SJSA1 (cell line): ENCODE measurements at places on chromosomes 5 and 9. TPM values are rescaled to one million over a fixed set of nuclear protein-coding genes. Genes with fewer than 3 reads are reported as not detected.

DNA sequence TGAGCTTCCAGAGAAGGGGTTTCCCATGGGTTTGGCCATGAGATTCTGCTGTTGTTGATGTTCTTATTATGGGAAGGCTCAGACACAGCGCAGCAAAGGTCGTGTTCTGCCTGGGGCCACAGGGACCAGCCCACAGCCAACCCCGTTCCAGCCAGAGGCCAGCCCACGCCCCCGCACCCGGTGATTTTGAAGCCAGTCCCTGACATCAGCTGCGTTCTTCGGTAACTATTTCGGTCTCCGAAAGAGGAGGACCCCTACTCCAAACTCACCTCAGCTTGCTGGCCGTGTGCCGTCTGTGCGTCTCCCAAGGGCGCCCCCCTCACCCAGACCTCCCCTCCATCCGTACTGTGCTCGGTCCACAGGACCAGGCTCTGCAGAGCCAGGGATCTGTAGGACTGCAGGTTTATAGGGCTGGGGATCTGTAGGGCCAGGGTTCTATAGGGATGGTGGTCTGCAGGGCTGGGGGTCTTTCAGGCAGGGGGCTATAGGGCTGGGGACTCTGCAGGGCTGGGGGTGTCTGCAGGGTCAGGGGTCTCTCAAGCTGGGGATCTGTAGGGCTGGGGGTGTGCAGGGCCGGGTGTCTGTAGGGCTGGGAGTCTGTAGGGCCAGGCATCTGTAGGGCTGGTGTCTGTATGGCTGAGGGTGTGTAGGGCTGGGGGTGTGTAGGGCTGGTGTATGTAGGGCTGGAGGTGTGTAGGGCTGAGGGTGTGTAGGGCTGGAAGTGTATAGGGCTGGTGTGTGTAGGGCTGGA, 11.8 kb downstream of the COL5A1 start:
- DNase-seq, result no peak

- no peak for DNase-seq
These were observed 22.3 kb downstream of the TRIM7 start for GRCh38 chr5:181182651-181183050.

DNA sequence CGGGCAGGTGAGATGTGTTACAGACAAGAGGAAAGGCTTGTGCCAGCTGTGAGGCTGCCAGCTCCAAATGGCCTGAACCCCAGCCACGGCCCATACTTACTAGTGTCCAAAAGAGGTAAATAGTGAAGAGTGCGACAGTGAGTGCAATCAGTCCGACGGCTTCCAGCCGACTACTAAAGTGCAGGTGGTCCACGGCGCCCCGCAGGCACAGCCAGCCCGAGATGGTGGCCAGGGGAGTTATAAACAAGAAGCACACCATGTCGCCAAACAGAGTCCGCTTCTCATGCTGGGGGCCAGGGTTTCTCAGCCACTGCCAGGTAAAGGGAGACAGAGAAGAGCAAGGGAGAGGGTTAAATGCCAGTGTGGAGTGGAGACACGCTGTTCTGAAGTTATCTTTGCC, 101.1 kb downstream of the LMNB1 start:
- no peak for DNase-seq

DNA sequence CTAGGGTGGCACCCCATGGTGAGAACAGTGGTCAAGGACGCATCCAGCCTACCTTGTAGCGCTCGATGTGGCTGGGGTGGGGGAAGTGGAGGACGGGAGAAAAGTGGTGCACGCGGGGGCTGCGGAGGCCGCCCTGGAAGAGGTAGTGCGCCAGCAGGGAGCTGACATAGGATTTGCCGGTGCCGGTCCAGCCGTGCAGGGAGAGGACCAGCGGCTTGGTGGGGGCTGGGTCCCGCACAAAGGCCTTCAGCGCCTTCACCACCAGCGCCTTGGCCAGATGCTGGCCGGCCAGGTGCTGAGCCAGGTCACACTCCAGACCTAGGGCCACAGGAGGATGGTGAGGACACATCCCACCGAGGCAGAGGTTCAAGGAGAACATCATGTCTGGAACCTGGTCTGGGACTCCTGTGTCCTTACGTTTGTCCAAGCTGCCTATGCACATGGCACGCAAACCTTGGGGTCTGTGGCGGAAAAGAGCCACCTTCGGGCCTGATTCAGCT, 797 bp downstream of the TOR2A start:
- DNase-seq, result no peak

- DNase-seq, result no peak
These were observed 8.9 kb upstream of the C5orf58 start for GRCh38 chr5:170223906-170224305.

- DNase-seq, result no peak
These were observed 86.6 kb upstream of the SAP30L start for GRCh38 chr5:154359221-154359573.

GRCh38 chr9:14526504-14526903, 166.7 kb downstream of the ZDHHC21 start:
- DNase-seq, result no peak

- DNase-seq, result no peak
These were observed 453.4 kb upstream of the CTNND2 start for GRCh38 chr5:12357626-12358025.

DNA sequence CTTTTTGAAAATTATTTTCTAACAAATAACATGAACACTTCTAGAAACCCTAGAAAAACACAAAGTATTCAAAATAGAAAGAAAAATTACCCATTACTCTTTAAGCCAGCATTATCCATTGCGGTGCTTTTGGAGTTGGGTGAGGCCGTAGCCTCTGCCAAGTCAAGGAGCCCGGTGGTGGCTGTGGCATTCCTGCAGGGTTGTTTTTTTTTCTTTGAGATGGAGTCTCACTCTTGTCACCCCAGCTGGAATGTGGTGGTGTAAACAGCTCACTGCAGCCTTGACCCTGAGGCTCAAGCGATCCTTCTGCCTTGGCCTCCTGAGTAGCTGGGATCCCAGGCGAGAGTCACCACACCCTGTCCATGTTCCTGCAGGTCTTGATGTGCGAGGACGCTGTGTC, 8.2 kb upstream of the AHRR start:
- DNase-seq, result no peak

DNA sequence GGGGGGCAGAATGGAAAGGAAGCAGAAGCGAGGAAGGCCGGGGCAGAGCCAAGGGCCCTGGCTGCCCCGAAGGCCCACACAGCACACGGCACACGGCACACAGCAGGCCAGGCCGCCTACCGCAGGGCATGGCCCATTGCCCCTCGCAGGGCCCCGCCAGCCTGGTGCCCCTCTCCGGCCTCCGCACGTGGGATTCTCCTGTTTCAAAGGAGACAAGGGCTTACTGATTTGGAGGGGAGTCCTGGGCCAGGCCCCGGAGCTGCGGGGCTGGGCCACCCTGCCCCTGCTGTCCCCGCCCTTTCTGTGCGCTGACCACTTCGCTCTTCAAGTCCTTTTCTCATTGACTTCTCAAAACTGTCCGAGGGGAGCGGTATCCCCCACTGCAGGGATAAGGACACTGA, 7.7 kb upstream of the PHYKPL start:
- no peak for DNase-seq

- DNase-seq, result no peak
These were observed 8.2 kb downstream of the ACSL6 start for GRCh38 chr5:132003170-132003744.

DNA sequence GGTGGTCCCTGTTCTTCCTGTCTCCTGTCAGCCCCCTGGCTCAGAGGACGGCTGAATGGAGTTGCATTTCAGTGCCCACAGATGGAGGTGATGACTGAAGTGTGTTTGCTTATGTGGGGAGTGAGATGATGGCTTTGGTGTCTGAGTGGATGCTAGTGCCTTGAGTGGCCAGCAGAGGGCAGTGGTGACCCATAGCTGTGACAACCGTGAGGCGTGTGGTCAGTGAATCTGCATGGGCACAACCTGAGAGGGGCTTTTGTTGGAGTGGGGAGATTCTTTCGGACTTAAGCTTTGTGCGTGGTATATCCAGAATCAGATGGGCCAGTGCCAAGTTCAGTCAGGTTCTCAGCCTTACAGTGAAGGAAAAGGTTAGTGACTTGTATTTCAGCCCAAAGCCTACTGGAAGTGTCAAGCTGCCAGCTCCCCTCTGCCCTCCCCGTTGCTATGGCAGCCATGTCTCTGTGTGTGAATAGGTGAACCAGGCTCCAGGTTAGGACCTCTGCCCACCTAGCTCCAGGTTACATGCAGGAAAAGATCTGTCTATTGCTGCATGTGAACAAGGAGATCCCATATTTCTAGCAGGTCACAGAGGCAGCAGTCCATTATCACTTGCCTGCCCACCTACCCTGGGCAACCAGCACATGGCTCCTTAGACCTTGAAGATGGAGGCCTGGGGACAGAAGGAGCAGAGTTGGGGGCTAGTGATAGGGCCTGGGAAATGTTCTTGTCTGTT, 14.7 kb upstream of the CXXC5 start:
- peak; percentile 77 for DNase-seq

DNA sequence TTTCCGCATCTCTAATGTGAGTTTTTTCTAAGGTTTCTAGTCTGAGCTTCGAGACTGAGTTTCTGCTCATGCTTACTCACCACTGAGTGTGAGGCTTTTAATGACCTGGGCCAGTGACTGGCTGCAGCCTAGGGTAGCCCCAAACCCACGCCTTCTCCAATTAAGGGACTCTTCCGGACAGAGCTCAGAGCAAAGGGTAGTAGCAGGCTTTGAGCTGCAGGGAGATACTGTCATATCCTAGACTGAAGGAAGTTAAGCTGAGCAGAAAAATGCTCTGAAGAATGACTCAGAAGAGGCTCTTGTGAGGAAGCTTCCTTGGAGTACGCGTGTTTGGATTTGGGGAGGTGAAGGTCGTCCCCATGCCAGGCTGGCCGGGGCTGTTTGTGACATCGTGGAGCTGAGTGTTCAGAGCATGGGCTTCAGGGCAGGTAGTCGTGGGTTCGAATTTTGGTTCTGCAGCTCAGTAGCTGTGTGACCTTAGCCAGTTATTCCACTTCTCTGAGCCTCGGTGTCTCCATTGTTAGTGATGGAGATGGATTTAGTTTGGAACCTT, 3.5 kb downstream of the USP20 start:
- no peak for DNase-seq

DNA sequence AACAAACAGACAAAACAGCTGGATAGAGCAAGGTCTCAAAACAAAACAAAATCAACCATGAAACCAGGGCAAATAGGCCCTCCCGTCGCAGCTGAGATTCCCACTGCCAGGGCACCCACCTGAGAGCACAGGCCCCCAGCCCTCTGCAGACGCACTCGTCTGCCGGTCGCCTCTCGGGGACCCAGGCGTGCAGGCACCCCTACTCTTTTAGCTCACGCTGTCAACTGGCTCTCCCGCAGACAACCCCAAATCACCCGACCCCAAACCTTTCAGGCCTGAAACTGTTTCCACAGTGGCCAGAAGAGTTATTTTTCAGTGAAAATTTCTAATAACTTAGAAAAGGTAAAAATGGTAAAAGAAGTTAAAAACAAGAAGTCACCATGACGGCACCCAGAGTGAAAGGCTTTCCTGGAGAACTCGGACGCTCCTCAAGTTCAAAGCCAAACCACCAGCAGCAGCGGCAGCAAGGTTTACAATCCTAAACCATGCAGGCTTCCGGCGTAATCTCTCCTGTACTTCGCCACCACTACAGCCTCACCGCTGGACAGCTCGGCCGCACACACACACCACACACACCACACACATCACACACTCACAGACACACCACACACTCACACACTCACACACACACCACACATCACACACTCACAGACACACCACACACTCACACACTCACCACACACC, 1.9 kb upstream of the UBE2QL1 start:
- peak; percentile 39 for DNase-seq

GRCh38 chr9:138060881-138061280, 183.3 kb downstream of the CACNA1B start:
- no peak for DNase-seq

- DNase-seq, result no peak
These were observed 192.0 kb downstream of the ADAMTSL1 start for GRCh38 chr9:18665947-18666346.

GRCh38 chr5:162806195-162806594, 631.2 kb upstream of the CCNG1 start:
- DNase-seq, result no peak

GRCh38 chr5:179801304-179802206, 5.1 kb downstream of the MGAT4B start:
- DNase-seq, result no peak

GRCh38 chr5:141508798-141509611, 20.1 kb downstream of the PCDHGC5 start:
- DNase-seq, result peak; percentile 79

- peak; percentile 76 for DNase-seq
These were observed 134.5 kb downstream of the FRMD3 start for GRCh38 chr9:83403527-83404238.

DNA sequence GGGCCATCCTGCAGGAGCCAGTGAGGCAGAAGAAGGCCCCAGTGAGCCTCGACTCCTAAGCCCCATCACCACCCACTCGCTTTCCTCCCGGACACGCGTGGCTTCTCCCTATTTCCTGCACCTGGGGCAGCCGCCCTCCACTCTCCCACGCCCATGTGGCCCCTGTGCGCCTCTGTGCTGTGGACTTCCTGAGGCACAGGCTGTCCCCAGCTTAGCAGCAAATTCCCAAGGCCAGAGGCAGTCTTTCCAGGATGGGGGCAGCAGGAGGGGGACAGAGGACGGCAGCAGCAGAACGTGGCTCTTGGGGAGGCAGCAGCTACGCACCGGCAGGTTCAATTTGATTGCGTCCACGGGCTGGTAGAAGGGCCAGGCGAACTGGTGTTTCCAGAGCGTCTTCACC, 14.9 kb downstream of the BRD3 start:
- no peak for DNase-seq

DNA sequence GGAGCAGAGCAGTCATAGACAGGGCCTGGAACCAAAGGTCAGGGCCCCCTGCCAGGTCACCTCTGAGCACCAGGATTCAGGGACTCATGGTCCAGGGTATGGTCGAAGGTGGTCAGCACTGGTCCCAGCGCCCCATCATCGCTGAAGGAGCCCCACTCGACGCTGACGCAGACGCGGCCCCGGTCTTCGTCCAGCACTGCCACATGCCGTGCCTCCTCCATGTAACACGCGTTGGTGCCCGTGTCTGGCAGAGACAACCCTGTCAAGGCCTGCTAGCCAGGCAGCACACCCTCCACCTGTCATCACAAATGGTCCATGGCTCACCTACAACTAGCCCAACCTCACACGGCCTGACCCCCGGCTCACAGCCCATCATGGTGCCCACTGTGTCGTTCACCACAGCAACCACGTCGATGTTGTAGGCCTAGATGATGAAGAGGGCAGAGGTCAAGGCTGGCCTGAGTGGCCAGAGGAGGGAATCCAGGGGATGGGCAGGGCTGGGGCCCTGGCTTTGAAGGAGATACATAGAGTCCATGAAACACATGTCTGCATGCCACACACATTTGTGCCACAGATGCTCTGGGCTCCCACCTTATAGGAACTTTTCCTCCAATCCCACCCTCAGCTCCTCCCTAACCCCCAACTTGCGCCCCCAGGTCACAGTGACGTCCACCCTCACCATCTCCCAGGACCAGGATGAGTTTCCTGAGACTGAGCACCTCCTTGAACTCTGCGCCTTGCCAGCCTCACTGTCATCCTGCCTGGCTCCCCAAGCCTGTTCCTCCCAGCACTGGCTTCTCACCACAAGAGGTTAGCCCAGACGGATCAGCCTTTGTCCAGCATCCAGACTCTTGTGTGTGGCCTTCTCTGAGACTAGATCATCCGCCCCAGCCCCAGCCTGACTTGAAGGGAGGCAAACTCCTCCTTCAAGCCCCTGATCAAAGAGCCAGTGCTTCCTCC, 9.5 kb downstream of the HK3 start:
- no peak for DNase-seq

XRCC4 gene
- 11.7 and 16.1 TPM in 2 replicates for total RNA-seq

CREBRF gene
- 2.7 and 5.8 TPM in 2 replicates for total RNA-seq

LPAR1 gene
- total RNA-seq, result 8.0 and 21.7 TPM in 2 replicates

SLC6A19 gene
- total RNA-seq, result 0.03 TPM in 1 of 2 replicates, not detected in the other

SLCO4C1 gene
- not detected in 2 replicates for total RNA-seq

CDH9 gene
- total RNA-seq, result not detected in 2 replicates
